Activated CD4-positive, alpha-beta T cell treated with anti-CD3 and anti-CD28 coated beads, Interleukin-2, Interleukin-6, amounts not matched to agents 100 ng/mL and 50 ng/mL, durations not matched to agents 16 hours and 8 hours (primary cell): ENCODE measurements at places on chromosomes 7 and 10.

GRCh38 chr10:28320799-28321198 lies 17.9 kb upstream of the MPP7 start:
- no peak for DNase-seq

DNA sequence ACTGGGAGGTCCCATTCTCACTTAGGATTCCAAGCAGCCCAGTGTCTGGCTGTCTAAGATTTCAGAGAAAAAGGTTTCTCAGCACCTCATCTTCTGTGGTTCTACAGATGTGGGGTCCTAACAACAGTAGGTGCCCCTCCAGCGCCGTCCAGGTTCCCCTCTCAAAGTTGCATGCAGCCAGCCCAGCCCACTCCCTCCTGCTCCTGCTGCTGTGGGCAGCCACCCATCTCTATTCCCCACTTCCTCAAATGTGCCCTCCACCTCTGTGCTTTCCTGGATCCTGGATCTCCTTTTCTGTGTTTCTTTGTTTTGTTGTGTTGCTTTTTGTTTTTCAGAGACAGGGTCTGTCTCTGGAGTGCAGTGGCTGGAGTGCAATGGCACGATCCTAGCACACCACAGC lies 13.3 kb upstream of the SLC18A3 start:
- DNase-seq: no peak

DNA sequence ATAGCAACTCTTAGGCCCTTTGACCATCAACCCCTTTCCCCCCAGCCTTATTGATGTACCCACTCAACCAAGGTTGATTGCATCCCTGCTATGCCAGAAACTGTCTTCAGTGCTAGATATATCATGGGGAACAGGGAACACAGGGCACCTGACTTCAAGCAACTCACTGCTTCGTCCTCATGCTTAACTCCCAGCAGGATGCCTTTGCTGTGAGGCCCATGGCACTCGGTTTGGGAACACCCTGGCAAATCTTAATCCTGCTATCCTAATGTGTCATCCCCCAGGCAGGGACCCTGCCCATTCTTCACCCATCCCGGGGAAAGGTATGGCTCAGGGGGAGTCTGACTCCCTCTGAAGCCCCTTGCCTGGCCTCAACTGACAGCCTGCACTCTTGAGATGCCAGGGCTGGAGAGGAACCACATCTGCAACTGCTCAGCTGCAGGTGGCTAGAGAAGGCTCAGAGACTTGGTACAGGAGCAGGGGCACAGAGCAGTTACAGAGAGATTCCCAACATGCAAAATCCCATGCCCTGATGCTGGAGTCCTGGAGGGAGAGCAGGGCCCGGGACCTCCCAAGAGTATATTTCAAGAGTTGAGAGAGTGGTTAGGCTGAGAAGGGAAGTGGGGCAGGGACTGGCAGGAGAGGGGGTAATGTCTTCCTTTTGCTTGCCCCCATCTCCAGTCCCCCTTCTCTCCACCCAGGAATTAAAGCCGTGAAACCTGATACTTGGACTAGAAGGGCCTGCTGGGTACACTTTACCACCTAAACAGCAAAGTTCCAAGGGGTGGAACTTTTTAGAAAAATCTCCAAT lies 2.4 kb upstream of the UNC5B start:
- DNase-seq: no peak

GRCh38 chr7:43679210-43680068 lies 49.9 kb downstream of the COA1 start:
- peak; percentile 35 for DNase-seq

DNA sequence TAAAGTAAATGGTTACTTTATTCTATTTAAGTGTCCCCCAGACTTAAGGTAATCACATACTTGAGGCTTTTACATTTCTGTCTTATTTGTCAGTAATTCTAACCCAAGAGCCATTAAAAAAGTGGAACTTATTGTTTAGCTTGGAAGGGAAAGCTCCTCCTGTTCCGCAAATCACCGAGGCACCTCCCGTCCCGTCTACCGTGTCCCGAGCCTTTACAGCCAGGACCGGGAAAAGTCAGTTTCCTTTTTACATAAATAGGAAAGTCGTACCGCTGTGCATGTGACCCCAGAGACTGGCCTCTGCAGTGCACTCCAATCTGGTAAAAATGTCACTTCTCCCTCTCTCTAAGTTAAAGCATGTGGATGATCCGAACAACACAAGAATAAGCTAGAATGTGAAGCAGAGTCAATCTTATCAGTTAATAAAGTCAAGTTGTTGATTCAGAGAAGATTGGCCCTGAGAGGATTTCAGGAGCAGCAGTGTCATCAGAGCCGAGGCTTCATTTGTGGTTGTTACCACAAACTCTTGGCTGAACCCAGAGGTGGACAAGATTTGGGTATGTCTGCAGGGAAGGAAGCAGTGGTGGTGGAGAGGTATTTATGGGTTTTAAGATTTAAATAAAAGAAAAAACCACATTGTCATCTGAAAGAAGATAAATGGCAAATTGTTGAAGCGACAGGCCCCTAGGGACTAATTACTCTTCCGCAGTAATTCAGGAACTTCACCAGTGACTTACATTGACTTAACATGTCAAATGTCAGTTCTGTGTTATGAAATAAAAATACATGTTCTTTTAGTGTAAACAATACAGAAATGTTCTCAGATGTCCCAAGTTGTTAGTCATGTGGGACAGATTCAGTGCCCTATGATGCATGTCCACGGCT lies 316.6 kb upstream of the ZNF32 start:
- DNase-seq: no peak

DNA sequence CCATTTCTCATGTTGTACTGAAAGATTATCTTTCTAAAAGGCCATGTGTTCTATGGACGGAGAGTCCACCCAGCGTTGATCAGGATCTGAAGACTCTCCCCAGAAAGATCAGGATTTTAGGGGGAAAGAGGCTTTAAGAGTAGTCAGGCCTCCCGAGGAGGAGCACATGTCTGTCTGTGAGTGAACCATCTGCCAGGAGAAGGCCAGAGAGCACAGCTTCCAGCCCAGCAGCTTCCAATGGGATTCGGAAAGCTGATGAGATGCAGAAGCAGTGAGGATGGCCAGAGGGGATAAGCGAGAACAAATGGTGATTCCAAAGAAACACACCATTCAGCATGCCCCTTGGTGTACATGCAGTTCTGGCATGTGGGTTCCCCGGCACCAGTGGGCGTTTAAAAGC lies 88.5 kb upstream of the TCERG1L start:
- no peak for DNase-seq
